ENCODE measurements at places on chromosomes 5 and 9.

DNA sequence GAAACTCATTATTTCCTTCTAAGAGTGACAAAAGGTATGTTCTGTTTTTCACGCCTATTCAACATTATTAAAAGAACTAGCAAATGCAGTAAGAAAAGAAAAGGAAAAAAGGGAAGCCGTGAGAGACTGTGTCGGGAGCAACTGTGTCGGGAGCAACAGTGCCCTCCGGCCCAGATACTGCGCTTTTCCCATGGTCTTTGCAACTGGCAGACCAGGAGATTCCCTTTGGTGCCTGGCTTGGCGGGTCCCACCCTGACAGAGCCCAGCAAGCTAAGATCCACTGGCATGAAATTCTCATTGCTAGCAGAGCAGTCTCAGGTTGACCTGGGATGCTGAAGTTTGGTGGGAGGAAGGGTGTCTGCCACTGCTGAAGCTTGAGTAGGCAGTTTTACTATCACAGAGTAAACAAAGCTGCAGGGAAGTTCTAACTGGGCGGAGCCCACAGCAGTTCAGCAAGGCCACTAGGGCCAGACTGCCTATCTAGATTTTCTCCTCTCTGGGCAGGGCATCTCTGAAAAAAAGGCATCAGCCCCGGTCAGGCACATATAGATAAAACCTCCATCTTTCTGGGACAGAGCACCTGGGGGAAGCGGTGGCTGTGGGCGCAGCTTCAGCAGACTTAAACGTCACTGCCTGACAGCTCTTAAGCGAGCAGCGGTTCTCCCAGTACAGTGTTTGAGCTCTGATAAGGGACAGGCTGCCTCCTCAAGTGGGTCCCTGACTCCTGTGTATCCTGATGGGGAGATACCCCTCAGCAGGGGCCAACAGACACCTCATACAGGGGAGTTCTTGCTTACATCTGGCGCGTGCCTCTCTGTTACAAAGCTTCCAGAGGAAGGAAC, 1237.4 kb upstream of the CDH18 start:
- no peak for DNase-seq

DNA sequence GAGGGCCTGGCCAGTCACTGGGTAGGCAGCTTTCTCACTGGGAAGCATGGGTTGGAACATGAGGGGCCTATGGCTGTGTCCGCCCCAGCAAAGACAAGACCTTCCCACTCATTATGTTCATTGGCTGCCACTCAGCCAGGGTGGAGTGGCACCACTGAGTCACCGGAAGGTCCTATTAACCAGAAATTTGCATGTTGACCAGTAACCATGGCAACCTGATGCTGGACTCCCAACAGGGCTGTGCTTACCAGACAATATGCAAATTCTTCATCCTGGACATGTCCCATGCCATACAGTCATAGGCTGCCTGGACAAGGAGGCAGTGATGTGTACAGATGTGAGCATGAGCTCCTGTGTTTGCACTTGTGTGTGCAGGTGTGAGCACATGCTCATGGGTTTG, 66.7 kb downstream of the PSD2 start:
- no peak for DNase-seq

DNA sequence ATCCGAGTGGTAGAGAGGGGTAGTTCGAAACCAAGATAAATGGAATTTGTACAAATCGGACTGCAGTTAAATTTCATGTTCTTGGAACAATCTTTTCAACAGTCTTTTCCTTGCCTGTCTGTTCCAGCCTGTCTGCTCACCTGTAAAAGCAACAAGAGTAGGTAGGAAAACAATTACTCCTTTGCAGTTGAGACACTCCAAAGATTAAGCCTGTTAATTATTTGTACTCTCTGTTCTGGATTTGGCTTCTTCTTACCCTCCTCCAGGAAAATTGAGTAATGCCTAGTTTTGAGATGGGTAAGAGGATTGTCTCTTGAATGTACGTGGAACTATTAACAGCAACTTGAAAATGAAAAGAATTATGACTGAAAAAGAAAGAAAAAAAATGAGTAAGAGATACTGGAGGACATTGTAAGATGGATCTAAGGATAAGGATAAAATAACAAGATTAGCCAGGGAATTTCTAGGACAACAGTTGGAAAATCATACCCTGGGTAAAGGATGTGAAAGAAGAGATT, 24.3 kb downstream of the SPAAR start:
- no peak for DNase-seq

DNA sequence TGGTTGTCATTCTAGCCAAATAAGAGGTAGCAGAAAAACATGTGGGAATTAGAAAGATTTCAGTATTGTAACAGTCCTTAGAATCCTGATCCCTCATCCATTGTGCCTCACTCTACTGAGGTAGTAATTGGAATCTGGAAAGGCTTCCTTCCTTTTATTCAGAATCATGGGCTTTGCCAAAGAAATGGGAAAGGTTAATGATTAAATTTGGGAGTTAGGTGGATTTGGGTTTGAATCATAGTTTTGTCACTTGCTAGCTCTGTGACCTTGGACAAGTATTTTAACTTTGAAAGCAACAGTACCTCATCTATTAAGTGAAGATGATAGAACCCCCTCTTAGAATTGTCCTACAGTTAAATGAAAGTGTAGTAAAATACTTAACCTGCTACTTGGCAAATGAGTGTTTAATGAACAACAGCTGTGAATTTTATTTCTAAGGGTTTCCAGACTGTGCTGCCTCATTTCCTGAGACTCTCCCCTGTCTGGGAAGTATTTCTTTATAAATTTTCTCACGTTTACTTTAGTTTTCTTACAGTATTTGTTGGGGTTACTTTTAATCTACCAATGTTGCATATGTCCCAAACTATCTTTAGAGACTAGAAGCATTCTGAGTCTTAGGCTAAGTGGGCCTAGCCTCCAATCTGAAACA, 11.7 kb downstream of the SPDL1 start:
- no peak for DNase-seq

DNA sequence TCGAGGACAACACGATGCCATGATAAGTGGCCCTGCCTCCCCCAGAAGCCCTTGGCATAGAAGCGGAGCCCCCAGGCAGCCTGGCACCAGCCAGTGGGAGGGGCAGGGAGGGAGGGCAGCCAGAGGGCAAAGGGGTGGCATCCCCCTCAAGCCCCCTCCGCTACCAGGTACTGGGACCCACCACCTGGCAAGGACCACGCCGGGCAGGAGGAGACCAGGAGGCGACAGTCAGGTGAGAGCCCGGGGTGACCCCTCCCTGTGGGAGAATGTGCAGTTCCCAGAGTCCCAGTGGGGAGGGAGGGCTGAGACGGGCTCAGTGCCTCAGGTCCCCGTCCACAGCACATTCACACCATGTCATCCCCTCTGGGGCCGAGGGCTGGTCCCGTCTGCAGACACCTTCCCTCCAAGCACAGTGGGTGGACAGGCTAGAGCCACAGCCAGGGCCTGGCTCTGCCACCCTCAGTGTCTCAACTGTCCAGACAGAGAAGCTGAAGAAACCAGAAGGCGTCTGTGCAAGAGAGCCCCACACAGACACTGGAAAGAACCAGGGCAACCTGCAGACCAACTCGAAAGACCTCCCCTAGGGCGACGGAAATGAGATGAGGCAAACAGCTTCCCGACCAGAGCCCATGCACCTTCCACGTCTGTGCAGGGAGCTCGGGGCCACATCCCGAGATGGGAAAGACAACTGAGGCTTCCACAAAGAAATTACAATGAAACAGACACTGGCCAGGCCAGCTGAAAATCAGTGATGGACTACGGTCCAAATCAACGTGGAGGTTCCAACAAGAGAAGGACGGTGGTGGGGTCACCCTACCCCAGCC, 11.1 kb downstream of the BRD3 start:
- DNase-seq = no peak

DNA sequence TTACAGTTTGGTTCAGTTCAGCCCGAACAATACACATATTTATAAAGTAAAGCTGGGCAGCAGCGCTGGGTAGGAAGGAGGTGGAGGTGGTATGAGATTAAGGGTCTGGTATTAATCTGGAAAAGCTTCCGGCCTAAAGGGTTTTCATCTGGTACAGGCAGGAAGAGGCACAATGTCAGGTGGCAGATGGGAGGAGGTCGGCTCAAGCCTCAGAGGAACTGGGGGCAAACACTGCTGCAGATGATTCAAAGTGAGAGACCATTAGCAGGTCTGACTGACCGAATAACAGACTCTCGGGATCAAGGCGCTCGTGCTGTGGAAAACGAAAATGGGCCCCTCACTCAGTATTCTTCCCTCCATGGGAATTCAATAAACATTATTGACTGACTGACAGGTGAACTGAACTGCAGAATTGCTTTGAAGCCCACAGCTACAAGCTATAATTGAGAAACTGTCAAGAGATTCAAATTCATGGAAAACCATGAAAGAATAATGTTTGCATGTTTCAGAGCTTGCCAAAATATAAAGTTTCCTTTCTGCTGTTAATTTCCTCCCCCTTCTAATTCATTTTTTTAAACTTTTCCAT, 75.3 kb downstream of the TMEM167A start:
- DNase-seq = no peak

DNA sequence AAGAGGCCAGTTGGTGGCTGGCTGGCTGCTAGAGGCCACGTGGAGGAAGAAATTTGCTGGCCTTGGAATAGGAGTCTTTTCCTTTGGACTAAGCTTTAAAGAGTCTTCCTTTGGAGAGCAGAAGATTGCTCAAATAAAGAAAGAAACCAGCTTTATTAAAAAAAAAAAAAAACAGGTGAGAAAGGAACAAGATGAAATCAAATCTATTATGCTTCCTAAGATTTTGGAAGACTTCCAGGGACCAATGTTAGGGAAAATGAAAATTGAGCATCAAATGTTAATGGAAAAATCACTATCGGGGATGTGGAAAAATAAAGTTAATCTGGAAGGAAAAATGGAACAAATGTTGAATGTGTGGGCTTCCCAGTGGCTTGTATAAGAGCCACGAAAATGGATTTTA, 153.1 kb downstream of the TTC39B start:
- no peak for DNase-seq

- DNase-seq = no peak
Measured at GRCh38 chr5:68169903-68170302, 45.7 kb upstream of the PIK3R1 start.

DNA sequence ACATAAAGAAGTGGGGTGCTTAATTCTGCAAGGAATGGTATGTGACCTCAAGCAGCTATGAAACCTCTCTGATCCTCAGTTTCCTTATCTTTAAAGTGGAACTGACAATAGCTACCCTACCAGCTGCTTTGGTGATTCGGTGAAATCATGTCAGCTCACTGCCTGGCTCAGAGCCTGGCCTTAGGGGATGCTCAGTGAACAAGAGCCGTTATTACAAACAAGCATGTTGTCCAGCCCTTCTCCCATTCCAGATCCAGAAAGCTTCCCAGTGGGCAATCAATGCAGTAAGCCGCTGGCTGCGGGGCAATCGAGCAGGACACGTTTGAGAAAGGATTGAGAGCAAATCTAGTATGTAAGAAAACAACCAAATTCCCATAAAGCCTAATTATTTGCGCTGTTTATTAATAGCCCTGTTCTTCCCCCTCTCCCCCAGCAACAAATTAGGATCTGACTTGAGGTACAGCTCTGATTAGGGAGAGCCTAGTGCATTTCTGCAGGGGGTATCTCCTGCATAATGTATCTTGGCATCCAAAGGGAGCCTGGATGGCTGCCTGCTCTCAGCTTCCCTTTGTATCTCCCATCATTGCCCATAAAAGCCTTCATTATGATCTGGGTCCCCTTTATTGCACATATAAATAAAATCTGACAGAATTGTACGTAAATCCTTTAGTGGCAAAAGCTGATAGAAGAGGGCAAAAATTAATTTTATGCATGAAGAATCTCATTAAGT, 371.4 kb downstream of the TMEM232 start:
- DNase-seq = no peak

- no peak for DNase-seq
Measured at GRCh38 chr5:24264547-24264946, 380.2 kb downstream of the CDH10 start.

GRCh38 chr9:113525831-113526230, 62.3 kb downstream of the RGS3 start:
- no peak for DNase-seq

- no peak for DNase-seq
Measured at GRCh38 chr5:114097570-114097969, 264.3 kb upstream of the KCNN2 start.

DNA sequence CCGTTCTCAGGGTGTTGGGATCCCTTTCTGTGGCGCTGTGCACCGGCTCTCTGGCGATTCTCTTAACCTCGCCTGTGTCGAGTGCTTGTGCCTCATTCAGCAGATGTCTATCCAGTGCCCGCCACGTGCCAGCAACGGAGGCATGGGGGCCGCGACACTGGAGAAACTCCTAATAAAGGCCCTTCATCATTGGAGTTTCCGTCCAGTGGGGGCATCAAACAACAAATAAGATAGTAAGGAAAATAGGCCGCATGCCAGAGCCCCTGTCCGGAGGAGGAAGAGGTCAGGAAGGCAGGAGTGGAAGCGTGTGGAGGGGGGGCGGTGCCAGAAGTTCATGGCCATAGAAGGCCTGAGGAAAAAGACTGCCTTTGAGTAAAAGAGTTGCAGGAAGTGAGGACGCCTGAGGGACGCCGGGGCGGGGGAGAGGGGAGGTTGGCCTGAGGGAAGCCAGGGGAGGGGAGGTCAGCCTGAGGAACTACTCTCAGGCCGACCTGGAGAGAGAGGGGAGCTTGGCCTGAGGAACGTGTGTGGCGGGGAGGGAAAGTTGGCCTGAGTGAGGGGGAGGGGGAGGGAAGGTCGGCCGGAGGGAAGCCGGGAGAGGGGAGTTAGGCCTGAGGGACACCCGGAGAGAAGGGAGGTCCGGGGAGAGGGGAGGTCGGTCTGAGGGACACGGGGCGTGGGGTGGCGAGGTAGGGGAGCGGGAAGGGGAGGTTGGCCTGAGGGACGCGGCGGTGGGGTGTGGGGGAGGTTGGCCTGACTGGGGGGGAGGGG, 82.2 kb downstream of the CACNA1B start:
- no peak for DNase-seq

- no peak for DNase-seq
Measured at GRCh38 chr5:141632650-141633049, 4.0 kb downstream of the HDAC3 start.

GRCh38 chr9:73805111-73805510, 653.4 kb downstream of the ANXA1 start:
- DNase-seq = no peak

DNA sequence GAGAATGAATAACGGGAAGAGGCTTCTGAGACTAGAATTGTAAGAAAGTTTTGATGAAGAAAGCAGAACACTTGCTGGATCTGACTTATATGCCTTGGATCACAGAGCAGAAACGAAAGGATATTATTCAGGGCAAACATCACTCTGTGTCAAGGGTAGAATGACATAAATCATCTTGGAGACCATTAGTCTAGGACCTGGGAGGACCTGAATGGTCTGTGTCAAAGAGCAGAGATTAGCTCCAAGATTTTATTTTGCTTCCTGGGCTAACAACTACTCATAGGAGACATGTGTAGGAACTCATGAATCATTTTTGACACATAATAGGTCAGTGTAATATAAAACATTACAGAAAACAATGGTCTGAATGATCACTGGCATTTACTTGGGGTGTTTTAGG, 417.9 kb downstream of the SLCO4C1 start:
- DNase-seq = no peak

DNA sequence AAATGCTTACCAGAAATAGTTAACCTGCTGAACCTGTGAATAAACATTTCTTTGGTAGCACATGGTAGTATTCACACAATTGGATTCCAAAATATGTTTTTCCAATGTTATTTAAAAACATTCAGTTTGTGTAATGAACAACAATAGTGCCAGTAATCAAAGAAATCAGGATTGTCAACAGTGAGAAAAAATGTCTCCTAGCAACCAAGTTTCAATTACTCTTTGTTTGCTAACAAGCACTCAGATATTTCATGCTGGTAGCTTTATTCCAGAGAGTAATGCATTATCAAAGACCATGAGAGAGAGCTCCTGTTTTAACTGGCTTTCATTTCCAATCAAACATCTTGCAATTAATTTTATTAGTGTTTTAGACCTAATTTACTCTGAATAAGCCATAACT, 768.1 kb upstream of the GRAMD2B start:
- no peak for DNase-seq

GRCh38 chr5:29780401-29780800, 1413.1 kb upstream of the CDH6 start:
- DNase-seq = no peak

Data from hippocampal formation (tissue), 2 donors.